Effector memory CD4-positive, alpha-beta T cell (primary cell): ENCODE measurements at places on chromosomes 1 and 21.

- no peak for DNase-seq
Measured at GRCh38 chr1:176576670-176577069, 113.7 kb downstream of the PAPPA2 start.

GRCh38 chr1:45026446-45026845, 14.4 kb downstream of the UROD start:
- no peak for DNase-seq

- DNase-seq: no peak
Measured at GRCh38 chr1:9448132-9449109, 90.8 kb upstream of the SLC25A33 start.

DNA sequence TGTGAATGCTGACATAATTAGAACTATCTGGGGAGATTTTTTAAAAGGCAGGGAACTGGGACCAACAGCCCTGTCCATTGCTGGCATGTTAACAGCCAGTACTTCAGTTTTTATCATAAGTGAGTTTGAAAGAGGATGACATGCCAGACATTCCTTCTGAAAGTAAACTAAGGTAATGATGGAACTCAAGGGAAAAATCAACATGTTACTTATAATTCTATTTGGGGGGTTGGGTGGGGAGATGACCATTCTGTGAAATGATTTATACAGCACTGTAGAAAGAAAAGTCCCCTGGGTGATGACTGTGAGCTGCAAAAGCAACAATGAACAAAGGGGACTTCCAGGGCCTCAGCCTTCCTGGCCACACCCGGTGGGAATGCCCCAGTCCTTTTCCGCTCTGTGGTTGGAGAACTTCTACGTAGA, 5.4 kb upstream of the LAMC2 start:
- DNase-seq: no peak

- DNase-seq: no peak
Measured at GRCh38 chr1:2073382-2074230, 23.4 kb downstream of the PRKCZ start.

GRCh38 chr1:94801919-94802546, 18.1 kb upstream of the SLC44A3 start:
- DNase-seq: no peak

- no peak for DNase-seq
Measured at GRCh38 chr21:42616941-42617340, 36.5 kb upstream of the PDE9A start.

DNA sequence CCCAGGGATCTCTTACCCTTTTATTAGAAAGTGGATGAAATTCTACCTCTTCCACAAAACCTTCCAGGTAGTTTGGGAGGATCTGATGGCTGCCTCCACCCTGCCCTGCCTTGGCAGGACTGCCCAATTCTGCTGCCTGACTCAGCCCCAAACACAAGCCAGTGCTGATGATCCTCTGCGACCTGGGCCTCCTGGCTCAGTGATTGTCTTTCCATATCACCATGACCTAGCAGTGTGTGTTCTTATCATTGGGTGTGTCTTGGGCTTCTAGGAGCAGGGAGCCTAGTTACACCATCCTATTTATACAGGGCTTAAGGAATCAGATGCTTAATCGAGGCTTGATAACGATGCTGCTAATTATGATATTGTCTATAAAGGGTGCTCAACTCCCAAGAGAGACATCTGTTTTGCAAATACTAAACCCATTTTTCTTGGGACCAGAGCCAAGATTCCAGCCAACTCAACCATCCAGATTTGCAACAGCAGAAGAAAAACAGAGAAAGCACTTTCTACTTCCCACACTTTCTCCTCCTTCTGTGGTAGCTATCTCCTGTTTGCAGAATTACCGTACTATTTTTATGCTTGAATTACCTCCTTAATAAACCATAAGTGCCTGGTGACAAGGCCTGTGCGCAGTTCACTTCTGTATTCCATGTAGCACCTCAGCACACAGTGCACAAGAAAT, 36.5 kb upstream of the KIF21B start:
- no peak for DNase-seq

- no peak for DNase-seq
Measured at GRCh38 chr1:36351227-36351977, 28.0 kb upstream of the EVA1B start.

GRCh38 chr1:173062150-173062938, 11.6 kb upstream of the TNFSF18 start:
- no peak for DNase-seq

DNA sequence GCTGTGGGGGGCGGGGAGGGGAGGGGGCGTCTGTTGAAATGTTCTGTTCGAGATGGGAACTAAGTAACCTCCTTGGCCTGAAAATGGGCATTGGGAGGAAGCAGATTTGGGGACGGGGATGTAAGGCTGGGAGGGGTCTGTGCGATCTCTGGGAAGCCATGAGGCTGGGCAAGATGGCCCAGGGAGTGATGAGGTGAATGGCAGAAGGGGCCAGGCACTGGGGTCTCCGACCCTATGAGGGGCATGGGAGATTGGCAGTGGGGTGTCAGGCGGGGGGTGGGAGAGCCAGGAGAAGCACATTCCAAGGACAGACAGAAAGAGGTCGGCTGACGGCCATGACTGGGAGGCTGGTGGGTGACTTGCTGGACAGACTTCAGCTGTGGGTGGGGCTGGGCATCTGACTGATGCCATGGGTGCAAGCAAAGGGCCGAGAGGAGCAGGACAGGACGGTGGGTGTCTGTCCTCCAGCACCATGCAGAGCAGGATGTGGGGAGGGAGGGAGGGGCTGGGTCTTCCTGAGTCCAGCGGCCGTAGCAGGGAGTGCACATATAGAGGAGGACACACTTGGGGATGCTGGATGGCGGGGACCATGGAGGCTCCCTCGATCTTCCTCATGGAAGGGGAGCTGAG, 30.0 kb upstream of the COL18A1 start:
- DNase-seq: no peak

- no peak for DNase-seq
Measured at GRCh38 chr1:96999191-96999590, 277.6 kb downstream of the PTBP2 start.

- DNase-seq: no peak
Measured at GRCh38 chr1:242004751-242005495, 6.0 kb upstream of the MAP1LC3C start.

GRCh38 chr21:9767592-9768375, 753.6 kb upstream of the TPTE start:
- DNase-seq: no peak

- no peak for DNase-seq
Measured at GRCh38 chr1:117803318-117803717, 126.1 kb downstream of the GDAP2 start.

GRCh38 chr1:193104502-193104906, 710 bp downstream of the GLRX2 start:
- no peak for DNase-seq

DNA sequence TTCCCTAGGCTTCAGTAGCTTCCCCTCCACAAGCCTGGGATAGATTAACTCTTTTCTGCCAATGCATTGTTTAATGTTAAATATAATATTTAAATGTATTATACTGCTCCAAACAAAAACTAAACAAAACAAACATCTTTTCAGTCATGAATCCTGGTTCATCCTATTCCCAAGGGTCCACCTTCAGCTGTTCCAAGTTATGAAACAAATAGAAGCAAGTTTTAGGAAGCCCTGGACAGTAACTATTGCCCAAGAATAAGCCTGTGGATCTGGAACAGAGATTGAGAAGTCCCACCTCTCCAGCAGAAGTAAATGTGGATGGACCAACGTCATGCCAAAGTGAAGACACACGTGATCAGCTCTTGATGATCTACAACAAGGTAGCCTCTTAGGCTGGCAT, 408.1 kb downstream of the SETD4 start:
- no peak for DNase-seq

DNA sequence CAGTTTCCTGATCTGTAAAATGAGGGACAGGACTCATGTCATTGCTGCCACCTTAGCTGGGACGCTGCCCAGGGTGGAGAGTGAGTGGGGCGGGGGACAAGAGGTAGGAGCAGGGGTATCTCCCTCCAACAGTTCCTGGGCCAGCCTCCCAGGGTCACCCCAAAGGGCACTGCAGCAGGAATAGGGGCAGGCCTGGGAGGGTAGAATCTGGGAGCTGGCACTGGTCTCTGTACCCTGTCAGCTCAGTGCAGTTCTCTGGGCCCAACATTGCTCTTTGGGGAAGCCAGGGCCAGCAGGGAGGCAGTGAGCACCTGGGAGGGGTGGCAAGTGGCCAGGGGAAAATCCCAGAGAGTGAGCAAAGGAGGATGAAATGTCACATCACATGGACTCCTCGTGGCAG, 55.8 kb downstream of the ELK4 start:
- no peak for DNase-seq

DNA sequence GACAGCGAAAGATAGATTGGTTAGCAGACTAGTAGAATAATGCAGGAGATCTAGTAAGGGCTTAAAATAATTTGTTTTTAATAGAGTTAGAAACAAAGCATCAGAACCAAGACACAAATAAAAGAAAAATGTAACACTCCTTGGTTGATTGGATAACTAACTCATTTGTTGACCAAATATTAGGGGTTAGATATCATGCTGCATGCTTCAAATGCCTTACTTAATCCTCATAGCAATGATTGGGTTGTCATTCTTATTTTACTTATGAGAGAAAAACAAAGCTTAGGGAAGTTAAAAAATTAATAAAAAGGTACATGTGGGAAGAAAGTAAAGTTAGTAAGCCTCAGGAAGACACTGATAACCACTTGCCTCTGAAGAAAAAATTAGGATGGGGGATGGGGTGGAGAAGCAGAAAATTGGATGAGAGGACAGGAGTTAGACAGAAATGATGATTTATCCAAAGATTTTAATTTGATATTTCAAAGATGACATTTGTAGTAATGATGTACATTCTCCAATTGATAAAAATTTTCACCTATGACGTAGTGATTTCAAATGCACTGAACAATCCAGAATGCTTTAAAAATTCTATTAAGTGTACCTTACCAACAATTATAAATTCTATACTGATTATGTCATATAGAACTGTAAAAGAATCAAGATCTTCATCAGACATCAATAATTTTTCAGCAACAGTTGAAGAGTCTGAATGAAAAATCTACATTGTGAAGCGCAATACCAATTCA, 374.7 kb downstream of the COL11A1 start:
- DNase-seq: no peak

DNA sequence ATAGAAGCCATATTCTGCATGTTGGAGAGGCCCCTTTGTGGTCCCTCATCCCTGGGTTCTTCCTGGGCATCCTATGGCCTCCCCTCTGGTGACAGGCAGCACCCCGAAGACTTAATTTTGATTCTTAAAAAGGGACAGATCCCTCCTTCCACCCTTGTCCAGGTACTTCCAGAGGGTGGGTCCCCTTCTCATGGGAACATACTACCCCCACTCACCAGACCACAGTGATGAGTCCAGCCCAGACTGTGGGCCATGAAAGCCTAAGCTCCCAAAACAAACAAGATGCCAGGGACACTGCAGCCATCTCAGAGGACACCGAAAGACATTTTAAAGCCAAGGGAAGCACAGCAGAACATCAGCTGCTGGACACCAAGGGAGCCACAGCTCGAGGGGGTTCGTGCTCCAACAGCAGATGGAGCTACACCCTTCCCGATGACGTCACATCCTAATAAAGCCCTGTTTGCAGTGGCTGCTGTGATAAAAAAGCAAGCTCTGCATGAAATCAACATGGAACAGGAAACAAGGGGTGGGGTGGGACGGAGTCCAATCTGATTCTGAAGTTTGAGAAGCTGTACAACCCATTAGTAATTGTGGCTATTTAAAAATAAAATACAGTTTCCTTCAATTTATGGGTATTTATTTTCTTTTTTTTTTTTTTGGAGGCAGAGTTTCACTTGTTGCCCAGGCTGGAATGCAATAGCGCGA, 32.4 kb downstream of the GNB1 start:
- peak; percentile 19 for DNase-seq

DNA sequence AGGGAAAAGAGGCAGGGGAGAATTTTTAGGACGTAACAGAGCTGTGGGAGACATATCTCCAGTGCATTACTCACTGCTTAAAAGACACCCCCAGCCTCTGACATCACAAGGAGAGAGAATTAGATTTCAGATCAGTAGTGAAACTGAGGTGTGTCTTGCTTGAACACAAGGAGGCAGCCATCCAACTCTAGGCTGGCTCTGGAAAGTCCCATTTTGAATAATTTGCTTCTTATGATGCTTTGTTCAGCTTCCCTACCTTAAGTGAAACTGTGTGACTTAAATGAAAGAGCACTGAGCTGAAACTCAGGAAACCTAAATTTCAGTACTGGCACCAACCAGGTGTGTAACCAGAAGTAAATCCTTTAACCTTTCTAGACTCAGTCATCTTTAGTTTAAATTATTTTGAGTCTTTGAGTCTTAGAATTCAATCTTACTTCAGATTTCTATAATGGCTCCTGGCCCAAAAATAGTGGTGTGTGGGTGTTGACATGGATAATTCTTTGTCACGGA, 251.6 kb upstream of the SGIP1 start:
- DNase-seq: peak; percentile 30

GRCh38 chr1:214427871-214428277, 123.5 kb downstream of the PTPN14 start:
- DNase-seq: peak; percentile 36

DNA sequence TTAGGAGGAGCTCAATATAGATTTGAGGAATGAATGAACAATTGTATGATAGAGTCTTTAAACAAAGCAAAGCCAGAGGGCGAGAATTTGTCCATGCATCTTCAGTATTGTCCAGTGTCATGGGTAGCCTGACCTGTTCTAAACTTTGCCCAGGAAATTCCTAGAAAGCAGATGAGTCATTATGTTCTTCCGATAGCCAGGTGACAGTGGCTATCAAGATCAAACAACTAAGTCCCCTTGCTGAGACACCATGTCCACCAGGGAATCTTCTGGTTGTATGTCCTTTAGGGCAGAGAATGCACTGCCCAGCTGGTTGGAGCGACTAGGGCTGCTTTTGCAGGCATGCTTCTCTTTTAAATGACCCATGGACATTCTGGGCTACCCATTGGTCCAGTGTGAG, 1.8 kb upstream of the SLC26A9 start:
- DNase-seq: no peak

- no peak for DNase-seq
Measured at GRCh38 chr1:12677565-12677964, 33.7 kb downstream of the AADACL4 start.

DNA sequence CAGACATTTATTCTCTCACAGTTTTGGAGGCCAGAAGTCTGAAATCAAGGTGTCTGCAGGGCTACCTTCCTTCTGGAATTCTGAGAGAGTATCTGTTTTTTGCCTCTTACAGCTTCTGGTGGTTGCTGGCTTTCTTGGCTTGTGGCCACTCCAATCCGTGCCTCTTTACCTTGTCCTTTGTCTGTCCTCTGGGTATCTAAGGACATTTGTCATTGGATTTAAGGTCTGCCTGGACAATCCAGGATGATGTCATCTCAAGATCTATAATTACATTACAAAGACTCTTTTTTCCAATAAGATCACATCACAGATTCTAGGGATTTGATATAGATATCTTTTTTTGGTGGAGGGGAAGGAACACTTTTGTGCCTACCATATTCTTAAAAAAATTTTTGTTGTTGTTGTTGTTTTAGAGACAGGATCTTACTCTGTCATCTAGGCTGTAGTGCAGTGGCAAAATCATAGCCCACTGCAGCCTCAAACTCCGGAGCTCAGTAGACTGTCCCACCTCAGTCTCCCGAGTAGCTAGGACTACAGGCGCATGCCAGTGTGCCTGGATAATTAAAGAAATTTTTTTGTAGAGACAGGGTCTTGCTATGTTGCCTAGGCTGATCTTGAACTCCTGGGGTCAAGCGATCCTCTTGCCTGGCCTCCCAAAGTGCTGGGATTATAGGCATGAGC, 61.9 kb downstream of the XPR1 start:
- DNase-seq: no peak
